ENCODE measurements at places on chromosomes 2 and 18.

DNA sequence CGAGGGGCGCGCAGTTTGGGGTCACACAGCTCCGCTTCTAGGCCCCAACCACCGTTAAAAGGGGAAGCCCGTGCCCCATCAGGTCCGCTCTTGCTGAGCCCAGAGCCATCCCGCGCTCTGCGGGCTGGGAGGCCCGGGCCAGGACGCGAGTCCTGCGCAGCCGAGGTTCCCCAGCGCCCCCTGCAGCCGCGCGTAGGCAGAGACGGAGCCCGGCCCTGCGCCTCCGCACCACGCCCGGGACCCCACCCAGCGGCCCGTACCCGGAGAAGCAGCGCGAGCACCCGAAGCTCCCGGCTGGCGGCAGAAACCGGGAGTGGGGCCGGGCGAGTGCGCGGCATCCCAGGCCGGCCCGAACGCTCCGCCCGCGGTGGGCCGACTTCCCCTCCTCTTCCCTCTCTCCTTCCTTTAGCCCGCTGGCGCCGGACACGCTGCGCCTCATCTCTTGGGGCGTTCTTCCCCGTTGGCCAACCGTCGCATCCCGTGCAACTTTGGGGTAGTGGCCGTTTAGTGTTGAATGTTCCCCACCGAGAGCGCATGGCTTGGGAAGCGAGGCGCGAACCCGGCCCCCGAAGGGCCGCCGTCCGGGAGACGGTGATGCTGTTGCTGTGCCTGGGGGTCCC lies at the start of gene ITGA4:
ITGA4 (plus strand) TSS at position 266 of the 620 bp plus-strand sequence; CDS start at position 535, 269 bp downstream.
- no peak for DNase-seq

DNA sequence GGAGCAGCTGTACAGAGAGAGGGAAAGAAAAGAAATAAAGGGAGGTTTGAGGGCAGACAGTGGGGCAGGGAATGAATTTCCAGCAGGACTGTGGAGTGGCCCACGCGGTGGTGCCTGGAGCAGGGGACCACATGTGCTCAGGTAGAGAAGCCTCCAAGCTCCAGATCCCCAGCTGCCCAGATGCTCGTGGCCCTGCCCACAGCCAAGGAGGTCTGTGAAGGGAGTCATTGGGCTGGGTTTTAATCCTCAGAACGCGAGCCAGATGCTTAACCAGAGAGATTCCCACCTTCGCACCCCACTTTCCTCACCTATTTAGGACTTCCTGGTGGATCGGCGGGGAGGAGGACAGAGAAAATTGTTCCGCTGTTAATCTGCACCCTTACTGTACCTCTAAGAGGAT lies 369.4 kb downstream of the PARD3B start:
- DNase-seq, result no peak

DNA sequence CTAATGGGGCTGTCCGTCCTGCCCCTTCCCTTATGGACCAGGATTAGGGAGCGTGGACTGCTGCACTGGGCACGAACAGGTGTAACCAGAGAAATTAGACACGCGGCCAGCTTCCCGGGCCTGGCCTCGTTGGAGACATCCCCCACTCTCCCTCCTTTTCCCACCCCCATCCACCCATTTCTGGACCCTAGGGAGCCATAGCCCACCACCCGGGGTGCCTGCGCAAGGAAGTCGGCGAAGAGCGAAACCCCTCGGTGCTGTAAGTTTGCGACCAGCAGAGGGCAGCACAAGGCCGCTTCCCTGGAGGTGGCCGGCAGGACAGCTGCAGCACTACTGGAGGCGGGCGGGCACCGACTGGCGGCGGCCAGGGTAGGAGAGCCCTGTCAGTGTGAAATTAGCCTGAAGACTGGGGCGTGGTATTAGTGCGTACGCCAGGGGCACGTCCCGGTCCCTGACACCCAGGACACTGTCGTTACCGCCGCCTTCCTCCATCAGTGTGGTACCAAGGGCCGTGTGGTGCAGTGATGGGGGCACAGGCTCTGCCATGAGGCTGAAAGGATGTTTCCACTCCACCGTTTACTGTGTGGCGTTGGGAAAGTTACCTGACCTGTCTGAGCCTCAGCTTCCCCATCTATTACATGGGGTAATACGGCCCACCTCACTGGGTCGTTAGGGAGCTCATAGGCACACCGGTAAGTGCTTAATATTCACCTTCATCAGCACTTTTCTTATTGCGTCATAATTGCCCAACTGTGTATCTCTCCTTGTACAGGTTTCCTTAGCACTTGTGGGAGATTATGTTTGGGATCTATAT lies 36.0 kb upstream of the CD207 start:
- peak; percentile 76 for DNase-seq

GRCh38 chr2:23544589-23545295 lies 159.8 kb downstream of the KLHL29 start:
- DNase-seq, result no peak

GRCh38 chr2:205658068-205658467 lies 24.2 kb upstream of the NRP2 start:
- no peak for DNase-seq

DNA sequence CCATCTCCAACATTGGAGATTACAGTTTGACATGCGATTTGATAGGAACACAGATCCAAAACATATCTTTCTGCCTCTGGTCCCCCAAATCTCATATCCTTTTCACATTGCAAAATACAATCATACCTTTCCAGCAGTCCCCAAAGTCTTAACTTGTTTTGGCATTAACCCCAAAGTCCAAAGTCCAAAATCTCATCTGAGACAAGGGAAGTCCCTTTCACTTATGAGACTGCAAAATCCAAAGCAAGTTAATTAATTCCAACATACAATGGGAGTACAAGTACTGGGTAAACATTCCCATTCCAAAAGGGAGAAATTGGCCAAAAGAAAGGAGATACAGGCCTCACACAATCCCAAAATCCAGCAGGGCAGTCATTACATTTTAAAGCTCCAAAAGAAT lies 265.4 kb downstream of the GULP1 start:
- DNase-seq, result no peak

GRCh38 chr2:111106706-111107105 lies 14.0 kb upstream of the BCL2L11 start:
- DNase-seq, result no peak

- DNase-seq, result no peak
These were observed 15.9 kb downstream of the GTF3C3 start for GRCh38 chr2:196783431-196784094.

- DNase-seq, result no peak
These were observed 83.0 kb downstream of the GBX2 start for GRCh38 chr2:236085211-236085610.

- peak; percentile 62 for DNase-seq
These were observed 1.1 kb downstream of the HADHB start for GRCh38 chr2:26245810-26246209.

- no peak for DNase-seq
These were observed 1.3 kb downstream of the SPTBN1 start for GRCh38 chr2:54457323-54458023.

DNA sequence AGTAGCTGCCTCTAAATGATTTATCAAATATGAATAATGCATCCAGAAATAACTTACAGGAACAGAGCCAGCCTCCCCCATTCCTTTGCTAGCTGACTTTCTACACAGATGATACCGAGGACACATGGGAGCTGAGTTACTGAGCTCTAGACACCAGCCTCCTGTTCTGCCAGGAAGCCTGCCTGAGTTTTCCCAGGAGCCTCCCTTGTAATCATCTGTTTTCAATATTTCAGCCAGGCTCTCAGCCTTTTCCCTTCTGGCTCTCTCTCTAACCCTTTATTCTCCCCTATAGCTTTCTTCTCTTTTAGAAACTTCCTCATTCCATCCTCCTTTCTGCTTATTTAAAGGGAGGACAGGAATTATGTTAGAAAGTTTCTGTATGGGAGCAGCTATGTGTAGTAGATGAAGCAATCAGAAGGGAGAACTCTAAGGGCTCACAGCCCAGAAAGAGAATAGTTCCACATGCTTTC lies 911.6 kb downstream of the TDRD15 start:
- no peak for DNase-seq
